NCI-H524 (cell line): ENCODE measurements at places on chromosomes 4 and X.

GRCh38 chr4:30929649-30930048 lies 209.5 kb downstream of the PCDH7 start:
- DNase-seq, result no peak

GRCh38 chr4:104848597-104849225 lies 298.0 kb upstream of the TET2 start:
- DNase-seq, result no peak

DNA sequence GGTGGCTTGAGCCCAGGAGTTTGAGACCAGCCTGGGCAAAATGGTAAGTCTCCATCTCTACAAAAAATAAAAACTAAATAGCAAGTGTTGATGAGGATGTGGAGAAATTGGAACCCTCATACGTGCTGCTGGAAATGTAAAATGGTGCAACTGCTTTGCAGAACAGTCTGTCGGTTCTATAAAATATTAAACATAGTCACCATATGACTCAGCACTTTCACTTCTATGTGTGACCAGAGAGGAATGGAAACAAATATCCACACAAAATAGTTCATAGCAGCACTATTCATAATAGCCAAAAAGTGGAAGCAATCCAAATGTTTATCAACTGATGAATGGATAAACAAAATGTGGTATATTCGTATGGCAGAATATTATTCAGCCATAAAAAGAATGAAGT lies 60.8 kb upstream of the FMR1 start:
- no peak for DNase-seq

GRCh38 chr4:100694467-100694866 lies 176.6 kb upstream of the EMCN start:
- DNase-seq, result no peak

- no peak for DNase-seq
Observed at GRCh38 chr4:105807496-105807895, 87.8 kb upstream of the NPNT start.

DNA sequence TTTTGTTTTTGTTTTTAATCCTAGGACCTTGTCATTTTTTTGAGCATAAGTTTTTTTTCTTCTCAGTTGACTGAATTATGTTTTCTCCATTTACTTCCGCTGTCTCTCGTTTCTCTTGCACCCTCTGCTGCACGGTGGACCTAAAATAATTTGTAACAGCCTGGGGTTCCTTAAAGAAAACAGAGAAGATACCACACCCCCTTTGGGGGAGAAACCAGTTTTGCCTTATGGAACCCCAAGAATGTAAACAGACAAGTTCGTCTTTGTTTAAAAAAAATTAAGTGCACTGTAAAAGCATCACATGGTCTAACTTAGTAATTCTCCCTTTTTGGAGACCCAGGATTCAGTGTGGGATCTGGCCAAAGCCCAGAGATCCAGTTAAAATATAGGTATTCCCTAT lies 32.8 kb upstream of the MAGEA4 start:
- DNase-seq, result no peak

DNA sequence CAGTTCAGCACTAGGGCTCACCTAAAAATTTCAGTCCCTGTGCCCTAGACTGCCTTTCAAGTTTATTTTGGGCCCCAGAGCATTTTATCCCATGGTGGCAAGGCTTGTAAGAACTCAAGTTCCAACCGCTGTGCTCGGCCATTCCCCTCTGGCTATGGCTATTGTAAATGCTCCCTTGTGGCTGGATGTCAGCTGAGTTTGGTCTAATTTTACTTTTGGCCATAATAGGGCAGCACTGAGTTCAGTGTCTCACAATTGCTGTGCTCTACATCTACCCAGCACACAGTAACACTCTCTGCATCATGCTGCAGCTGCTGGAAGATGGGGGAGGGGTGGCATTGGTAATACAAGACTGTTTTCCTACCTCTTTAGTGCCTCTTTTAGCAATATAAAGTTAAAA lies 210.8 kb upstream of the IRS4 start:
- no peak for DNase-seq

DNA sequence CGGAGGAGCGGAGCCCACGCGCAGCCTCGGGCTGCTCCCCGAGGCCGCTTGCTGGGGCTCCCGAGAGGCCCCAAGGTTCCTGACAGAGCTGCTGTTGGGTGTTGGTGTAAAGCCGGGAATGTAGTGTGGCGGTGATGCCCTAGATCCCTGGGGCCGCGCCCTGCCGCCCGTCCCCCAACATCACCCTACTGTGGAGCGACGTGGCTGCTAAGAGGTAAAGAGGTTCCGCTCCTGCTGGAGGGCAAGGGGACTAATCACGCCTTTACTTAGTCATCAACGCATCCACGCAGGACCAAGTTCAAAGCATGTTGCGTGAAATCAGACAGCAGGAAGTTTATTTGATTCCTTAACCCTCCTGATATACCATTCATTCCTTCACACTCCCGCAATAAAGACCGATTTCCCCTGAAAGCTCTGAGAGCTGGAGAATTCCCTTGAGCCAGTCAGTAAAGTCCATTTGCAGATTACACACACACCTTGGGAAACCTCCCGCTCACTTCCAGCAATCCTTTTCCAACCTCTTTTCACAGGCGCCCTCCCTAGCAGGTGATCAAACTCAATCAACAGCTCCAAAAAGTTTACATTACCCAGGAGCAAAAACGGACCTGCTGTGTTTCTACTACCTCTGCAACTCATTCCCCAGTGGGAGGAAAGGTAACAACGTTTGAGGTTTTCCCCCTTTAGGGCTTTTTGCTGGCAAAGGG lies 579 bp upstream of the GABRA2 start:
- DNase-seq, result peak; percentile 13

DNA sequence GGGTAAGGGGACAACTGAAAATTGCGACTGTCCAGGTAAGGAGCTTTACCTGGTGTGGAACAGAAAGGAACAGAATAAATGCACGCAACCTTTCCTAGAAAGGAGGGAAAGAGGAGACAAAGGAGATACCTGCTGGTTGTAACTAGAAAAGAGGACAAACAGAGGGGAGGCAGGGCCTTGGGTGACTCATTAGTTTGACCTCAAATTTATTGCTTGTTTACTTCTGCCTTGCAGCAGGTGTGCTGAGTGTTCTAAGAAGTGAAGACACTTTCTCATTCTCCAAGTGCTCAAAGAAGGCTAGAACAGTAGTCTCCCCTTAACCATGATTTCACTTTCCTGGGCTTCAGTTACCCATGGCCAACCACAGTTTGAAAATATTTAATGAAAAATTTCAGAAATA lies 123.1 kb upstream of the BOD1L1 start:
- no peak for DNase-seq
